ENCODE measurements at places on chromosomes 3 and 15.

GRCh38 chr3:194824701-194825111, 139.0 kb downstream of the FAM43A start:
- no peak for DNase-seq

GRCh38 chr15:93072411-93073394, 16.3 kb downstream of the RGMA start:
- DNase-seq = no peak

DNA sequence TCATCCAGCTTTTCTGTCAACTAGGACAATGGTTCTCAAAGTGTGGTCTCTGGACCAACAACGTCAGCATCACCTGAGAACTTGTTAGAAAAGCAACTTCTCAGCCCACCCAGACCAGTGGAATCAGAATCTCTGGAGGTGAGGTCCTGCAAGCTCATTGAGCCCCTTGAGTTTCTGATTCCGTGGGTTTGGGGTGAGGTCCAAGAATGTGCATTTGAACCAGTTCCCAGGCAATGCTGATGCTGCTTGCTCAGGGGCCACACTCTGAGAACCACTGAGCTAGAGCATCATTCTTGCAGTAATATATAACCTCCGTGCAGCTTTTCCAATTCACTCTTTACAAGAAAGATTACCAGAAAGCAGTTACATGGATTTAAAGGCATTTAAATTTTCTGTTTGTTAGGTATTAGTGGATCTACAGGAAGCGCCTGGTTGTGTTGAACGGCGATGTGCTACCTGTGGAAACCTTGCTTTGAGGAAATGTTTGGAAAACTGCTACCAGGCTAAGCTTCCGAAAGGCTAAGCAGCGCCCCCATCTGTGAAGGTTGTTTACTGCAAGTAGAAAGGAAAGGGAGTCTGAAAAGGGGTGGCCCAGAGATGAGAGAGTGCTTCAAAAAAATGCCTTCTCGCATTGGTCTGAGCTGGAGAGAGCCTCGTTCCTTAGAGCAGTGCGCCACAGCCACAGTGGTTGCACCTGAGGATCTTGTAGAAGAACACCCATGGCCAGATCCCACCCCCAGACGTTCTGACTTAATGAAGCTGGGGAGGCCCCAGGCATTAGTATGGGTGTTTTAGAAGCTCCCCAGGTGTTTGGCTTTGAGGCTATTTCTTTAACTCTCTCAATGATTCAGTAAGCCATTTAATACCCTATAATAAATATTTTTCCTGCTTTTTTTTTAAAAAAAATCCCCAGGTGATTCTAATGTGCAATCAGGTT, 50.0 kb downstream of the RLBP1 start:
- DNase-seq = no peak

GRCh38 chr3:46395210-46395661, 11.6 kb downstream of the CCR5AS start:
- DNase-seq = no peak

DNA sequence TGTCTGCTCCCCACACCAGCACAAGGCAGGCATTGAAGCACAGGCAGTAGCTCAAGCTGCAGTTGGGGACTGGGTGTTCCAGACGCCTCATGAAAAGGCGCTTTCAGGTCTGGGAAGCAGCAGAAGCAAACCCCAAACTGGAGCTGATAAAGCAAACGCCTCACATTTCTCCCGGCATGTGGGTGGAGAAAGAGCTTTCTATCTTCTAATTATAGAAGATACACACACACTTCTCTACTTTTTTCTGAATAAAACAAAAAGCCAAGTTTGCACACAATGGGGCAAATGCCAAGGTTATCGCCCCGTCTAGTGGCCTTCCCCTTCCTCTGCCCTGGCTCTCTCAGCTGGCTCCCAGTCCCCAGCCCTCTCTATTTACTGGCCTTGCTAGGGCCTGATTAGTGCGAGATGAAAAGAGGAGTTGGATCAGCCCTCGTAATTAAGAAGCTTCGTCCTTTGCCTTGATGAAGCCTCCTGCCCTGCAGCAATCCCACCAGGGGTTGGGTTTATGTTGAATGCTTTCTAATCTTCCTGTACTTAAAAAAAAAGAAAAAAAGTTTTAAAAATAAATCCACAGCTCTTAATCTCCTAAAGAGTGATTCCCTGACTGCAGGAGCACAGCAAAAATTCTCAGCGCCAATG, 120.2 kb downstream of the MEGF11 start:
- DNase-seq = no peak

DNA sequence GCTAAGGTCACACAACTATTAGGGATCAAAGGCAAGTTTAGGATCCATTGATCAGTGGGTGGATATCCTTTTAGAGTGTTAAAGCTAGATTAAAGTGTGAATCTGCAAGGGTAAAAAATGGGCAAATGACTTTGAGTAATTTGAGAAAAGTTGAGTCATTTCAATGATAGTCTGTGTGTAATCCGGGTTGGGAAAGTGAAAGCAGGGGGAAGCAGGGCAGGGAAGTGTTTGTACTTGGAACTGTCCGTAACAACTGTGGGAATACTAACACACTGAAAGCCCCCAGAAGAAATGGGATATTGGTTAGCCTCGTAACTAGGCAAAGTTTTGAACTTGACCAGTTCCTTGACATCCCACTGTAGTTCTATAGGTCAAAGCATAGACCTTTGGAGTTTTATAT, 187.2 kb upstream of the SLITRK3 start:
- DNase-seq = no peak

- no peak for DNase-seq
These were observed 17.4 kb upstream of the TRMT10C start for GRCh38 chr3:101544161-101544850.

DNA sequence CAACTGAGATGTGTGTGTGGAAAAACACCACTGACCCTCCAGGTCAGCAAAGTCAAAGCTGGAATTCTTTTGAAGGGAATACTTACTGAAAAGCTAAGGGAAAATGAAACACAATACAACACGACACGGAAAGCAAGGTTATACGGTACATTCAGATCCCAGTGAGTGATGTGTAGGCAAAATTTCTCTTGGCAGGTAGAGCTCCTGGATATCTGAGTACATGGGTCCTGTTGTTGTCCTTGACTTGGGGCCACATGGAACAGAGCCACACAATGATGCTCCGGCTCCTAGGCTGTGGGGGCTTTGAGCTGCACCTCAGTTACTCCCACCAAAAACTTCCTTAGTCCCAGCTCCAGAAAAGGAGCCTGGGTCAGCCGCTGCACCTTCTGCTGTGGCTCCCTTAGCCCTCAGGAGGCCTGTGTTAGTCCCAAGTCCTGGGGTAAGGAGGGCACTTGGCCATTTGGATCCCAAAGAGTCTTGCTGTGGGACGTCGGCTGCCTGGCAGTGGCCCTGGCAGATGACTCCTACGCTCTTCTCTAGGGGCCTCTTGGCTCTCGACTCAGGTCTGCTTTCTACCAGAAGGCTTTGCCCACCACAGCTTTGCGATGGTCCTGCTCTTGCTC, 95.6 kb downstream of the ADCY5 start:
- DNase-seq = no peak

GRCh38 chr3:24485511-24485910, 9.1 kb downstream of the THRB start:
- DNase-seq = no peak

DNA sequence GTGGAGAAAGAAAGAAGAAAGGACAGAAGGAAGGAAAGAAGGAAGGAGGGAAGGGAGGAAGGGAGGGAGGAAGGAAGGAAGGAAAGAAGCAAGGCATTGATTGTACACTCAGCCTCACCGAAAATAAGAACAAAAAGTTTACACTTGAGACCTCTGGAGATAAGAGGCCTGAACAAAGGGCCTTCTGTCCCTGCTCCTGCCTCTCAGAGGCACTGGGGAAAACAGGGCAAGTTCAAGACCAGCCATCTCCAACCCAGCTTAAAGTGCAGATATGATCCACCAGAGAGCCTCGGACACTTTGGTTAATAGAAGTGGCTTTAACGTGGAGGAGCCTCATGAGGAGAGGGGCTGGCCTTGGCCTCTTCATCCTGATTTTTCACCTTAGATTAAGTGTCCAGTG, 582.9 kb upstream of the PPP2R3A start:
- DNase-seq = no peak

GRCh38 chr15:29849218-29849617, 26.9 kb upstream of the TJP1 start:
- DNase-seq = no peak

DNA sequence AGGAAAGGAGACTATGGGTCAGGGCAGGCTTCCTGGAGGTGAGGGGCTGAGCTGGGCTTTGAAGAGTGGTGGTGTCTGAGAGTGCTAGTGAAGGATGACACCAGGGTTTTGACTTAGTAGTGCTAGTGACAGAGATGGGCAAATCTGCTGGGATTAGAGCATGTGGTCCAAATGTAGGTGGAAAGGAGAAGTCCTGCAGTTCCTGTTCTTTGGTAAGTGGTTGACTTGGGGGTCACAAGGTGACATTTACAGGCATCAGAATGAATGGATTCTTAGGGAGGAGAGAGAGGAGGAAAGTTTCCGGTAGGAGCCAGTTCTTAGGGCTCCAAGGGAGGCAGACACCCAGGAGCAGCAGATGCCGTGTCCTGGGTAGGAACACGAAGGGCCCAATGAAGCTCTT, 796 bp upstream of the DOCK3 start:
- no peak for DNase-seq

- no peak for DNase-seq
These were observed 193.2 kb upstream of the TPRG1 start for GRCh38 chr3:188978421-188979171.

- DNase-seq = no peak
These were observed 69.9 kb downstream of the NR2E3 start for GRCh38 chr15:71880276-71880675.

GRCh38 chr3:39420543-39420942, 14.0 kb downstream of the RPSA start:
- DNase-seq = no peak

GRCh38 chr3:10180738-10181295, 16.1 kb downstream of the IRAK2 start:
- DNase-seq = no peak

DNA sequence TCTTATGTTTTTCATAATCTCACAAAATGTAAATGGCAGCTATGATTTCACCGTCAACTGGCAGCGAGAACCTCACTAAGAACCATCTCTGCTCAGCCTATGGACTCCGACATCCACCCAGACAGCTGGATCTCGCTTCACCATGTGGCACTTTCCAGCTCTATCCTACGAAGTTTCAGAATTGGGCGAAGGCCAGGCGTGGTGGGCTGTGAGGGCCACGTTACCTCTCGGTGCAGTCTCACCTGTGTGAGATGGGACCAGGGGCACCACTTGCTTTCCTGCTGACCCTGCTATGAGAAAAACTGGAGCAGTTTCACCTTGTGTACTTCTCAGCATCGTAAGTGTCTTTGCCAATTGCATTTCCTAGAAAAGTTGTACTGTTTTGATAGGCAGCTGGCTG, 32.3 kb downstream of the CHDH start:
- DNase-seq = no peak

DNA sequence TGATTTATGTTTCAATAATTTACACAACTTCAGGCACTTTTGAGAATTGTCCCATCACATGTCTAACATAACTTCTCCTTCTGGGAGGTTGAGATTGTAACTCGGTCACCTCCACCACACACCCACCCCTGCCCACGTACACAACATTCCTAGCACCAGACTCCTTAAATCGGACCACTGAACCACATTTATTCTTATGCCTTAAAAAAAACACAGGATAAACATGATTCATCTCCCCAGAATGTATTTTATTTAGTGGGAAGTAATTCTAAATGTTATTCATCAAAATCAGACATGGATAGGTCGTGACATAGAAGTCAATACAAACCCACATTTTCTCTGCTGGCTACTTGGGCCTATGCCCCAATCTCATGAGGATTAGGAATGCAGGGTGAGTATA, 3.0 kb downstream of the SNTN start:
- DNase-seq = no peak

DNA sequence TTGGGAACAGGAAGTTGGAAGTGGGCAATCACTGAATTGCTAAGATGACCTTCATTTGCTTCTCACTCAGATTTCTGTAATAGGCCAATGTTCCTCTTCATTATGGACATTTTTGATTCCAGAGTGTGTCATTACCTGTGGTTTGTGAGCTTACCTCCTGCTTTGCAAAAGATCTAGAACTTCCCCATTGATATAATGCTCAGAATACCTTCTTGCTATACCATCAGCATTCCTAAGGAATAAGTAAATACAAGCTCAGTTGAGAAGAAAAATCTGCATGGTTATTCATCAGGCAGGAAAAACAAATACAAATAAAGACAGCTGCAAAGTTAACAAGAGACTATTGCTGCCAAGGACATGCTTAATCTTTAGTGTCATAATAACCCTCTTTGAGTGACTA, 5.6 kb upstream of the RPL14 start:
- no peak for DNase-seq

DNA sequence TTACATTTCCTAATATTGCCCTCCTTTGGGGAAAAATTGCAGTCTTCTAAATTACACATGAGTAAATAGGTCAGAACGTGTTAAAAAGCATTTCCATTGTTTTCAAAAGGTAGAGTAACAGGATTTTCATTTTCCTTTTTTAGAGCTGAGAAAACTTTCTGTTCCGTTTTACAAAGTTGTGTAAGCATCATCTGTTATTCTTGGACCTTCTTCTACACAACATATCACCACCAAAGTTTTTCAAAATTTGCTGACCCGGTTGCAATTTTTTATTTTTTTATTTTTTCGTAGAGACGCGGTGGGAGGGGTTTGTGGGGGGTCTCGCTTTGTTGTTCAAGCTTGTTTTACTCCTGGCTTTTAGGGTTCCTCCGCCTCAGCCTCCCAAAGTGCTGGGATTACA, 1.1 kb downstream of the CCDC39 start:
- DNase-seq = no peak

DNA sequence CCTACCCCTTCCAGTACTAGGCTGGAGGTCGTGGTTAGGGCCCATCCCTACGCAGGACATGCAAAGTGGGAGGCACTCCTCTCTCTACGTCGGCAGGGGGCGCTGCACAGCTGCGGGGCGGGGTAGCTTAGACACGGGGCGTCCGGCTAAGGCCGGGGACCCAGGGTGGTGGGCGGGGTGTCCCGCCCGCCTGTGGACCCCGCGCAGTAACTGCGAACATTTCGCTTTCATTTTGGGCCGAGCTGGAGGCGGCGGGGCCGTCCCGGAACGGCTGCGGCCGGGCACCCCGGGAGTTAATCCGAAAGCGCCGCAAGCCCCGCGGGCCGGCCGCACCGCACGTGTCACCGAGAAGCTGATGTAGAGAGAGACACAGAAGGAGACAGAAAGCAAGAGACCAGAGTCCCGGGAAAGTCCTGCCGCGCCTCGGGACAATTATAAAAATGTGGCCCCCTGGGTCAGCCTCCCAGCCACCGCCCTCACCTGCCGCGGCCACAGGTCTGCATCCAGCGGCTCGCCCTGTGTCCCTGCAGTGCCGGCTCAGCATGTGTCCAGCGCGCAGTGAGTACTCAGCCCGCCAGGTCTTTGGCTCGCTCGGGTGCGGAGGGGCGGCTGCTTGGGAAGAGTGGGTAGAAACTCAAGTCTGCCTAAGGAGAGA, at the start of gene IL12A:
Gene IL12A (plus strand): TSS at position 219 of the 655 bp plus-strand sequence.
- peak; percentile 82 for DNase-seq
